Right hindlimb (tissue), 1 donor: ENCODE measurements at places on chromosomes 5 and 9.

DNA sequence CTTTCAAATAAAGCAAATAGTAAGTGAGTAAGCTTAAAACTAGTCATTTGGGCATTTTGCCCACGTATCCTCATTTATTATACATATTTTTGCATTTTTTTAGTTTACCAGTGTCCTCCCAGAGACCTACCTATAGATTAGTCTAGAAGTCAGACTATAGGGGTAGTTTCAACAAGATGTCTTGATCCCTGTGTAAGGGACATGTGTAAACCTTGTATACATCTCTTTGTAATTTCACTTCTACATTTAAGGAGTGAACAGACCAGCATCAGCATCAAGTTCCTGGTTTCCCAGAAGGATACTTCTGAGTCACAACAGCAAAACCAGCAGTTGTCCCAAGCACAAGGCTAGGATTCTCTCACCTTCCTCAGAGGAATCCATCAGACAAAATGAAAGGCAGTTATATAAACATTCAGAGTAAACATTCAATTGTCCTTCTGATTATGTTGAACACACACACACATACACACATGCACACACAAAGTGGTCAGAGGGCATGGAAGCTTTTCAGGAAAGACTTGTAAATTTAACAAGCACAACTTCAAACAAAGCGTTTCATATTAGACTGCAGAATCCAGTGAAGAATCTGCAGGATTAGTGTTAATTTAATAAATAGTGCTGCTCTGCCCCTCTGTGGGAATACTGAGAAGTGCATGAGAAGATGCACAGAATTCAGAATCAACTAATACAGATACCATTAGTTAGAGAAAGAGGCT lies 55.4 kb downstream of the HINT1 start:
- no peak for DNase-seq

- no peak for DNase-seq
Observed at GRCh38 chr9:5510360-5510931, at the start of gene PDCD1LG2. Gene PDCD1LG2, plus strand, starts transcription at chr9:5510531. Its CDS starts 12,016 bp downstream, at chr9:5522547.

- no peak for DNase-seq
Observed at GRCh38 chr9:107386396-107386795, 103.2 kb downstream of the KLF4 start.

DNA sequence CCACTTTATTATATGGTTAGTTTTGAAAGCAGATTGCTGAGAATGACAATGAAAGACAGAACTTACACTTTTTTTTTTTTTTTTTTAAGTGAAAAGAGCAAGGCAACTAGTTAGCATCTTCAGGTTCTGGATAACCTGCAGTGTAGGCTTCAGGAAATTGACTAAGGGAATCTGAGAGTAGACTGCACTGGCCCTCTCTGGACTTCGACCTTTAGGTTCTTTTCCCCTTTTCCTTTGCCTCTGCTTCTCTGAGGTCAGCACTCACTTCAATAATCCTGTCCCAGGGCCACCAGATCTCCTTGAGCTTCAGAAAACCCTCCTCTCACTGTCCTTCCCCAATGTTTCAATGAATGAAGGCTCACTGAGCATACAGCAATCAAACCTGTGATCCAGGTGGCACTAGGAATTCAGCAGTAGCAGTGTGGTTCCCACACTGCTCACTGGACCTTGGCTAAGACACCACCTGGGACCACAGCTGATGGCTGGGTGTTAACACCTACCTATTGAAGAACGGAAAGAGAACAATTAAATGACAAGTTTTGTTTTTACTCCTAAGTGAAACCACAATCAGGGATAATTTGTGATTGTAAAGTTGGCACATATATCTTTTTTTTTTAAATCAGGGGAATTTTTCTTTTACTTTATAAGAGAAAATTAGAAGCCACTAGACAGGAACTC lies 85.8 kb upstream of the IL6ST start:
- DNase-seq = no peak

DNA sequence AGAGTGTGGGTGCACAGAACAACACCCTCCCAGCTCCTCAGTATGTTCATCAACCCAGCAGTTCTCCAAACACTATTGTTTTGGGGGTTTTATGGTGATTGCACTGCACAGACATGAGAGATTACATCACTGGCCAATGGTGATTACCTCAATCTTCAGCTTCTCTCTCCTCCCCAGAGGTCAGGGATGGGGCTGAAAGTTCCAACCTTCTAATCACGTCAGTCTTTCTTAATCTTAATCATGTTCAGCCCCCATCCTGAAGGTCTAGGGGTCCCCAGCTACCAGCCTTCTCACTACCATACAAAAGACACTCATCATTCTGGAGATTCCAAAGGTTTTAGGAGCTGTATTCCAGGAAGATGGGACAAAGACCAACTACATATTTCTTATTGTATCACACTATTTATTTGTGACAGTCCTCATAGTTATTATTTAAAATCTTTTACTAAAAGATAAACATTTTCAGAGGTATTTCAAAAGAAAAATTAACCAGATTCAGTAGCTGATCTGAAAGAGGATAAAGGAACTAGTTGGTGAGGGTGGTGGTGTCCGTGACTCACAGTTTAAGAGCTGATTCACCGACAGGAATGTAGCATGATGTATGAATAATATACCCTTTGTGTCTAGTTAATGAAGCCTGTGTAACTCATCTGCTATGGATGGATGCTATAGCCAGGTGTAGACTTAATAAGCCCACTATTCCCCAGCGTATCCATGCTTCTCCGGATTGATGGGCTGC lies 35.6 kb downstream of the RASEF start:
- no peak for DNase-seq

- no peak for DNase-seq
Observed at GRCh38 chr9:33277484-33277883, 12.6 kb downstream of the CHMP5 start.

- no peak for DNase-seq
Observed at GRCh38 chr9:87545858-87546257, 48.2 kb downstream of the DAPK1 start.

DNA sequence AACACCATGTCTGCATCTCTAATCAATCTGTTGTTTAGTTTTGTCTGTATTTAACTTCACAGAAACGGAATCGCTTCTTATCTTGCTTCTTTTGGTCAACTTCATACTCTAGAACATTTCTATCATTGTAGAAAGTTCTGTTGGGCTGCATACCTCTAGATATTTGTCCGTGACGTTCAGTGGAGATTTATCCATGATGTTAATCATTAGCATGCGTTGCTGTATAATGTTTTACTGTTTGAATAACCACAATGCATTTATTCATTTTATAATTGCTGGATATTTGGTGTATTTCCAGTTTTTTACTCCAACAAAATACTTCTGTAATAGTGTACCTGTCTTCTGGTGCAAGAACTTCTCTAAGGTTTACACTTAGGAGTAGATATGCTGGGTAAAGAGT lies 96.2 kb upstream of the GDNF start:
- no peak for DNase-seq

DNA sequence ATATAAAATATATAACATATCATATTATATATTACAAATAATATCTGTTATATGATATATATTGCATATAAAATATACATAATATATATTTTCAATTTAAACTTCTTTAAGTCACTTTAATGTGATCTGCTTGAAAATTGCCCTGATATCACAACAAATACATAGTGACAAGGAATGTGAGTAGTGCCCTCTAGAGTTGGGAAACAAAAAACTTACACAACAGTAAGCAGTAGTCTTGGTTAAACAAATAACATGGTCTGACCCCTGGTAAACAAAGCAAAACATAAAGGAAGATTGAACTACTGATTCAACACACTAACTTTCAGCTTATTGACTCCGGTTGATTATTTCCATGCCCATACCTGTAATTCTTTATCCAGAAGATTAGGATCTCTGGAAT lies 188.3 kb upstream of the NMUR2 start:
- DNase-seq = no peak

DNA sequence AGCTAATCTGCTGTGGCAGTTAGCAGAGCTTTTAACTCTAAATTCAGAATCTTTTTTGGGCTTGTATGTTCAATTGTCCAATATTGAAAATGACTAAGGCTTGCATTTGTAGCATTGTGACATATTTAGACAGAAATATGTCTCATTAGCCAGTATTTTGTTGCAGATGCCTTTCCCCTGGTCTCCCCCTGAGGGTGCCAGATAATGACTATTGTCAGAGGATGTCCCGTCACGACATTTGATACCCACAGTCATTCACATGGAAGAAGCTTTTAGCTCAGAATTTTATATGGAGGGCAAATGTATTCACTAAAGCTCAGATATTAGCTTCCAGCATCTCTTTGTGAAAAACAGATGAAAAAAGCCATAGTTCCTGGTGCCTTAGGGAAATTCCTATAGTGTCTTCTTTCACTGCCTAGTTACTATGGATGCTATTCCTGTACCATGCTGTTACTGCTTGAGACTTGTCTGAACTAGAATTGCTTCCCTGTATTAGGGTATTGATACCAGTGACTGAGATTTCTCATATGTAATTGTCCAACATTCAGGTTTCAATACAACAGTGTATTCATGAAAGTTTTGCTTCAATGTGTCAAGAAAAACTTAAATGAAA lies 96.2 kb downstream of the CCDC192 start:
- no peak for DNase-seq

DNA sequence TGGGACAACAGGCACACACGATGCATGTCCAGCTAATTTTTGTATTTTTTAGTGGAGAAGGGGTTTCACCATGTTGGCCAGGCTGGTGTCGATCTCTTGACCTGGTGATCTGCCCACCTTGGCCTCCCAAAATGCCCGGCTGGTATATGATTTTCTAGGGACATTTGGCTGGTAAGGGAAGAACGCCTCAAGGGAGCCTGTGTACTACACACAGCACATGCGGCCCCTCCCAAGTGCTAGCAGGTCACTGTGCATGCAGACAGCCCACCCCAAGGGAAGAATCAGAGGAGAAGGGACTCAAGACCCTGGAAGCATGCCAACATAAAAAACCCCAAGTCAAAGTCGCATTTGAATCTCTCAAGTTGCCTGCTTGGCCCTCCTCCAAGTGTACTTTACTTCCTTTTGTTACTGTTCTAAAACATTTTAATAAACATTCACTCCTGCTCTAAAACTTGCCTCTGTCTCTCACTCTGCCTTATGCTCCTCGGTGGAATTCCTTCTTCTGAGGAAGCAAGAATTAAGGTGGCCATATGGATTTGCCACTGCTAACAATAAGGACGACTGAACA lies 24.3 kb upstream of the OTULINL start:
- no peak for DNase-seq

DNA sequence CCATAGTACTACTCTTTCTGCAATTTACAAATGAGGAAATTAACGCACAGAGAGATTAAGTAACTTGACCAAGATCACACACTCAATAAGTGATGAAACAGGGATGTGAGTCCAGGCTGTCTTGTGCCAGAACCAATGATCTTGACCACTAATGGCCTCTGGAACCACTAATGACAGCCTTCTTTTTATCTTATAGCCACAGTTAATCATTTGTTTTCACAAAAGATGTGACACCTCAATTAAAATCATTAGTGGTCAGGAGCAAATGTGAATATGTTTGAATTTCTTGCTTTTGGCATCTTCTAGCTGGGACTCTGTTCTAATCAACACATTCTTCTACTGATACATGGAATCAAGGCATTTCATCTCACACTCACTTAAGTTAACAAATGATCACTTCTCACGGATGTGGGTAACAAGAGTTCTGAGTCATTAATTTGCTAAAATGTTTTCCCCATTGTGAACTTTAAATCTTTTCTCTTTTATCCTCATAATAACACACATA lies 102.7 kb upstream of the CD180 start:
- no peak for DNase-seq

GRCh38 chr5:43304525-43304924 lies 8.7 kb downstream of the HMGCS1 start:
- DNase-seq = no peak

DNA sequence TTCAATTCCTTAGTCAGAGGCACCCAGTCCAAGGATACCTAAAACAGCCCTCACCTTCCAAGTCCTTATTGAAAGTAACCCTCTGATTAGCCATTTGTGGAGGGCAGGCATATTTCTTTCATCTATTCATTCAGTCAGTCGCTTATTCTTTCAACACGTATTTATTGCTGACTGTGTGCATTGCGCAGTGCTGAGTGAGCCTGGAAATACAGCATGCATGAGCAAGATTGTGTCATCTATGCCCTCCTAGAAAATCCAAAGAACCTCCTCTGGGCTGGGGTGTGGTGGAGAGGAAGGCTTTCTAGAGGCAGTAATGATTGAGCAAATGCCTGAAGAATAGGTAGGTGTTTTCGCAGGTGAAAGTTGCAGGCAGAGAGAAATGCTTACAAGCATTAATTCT lies 8.5 kb upstream of the FEM1C start:
- no peak for DNase-seq

DNA sequence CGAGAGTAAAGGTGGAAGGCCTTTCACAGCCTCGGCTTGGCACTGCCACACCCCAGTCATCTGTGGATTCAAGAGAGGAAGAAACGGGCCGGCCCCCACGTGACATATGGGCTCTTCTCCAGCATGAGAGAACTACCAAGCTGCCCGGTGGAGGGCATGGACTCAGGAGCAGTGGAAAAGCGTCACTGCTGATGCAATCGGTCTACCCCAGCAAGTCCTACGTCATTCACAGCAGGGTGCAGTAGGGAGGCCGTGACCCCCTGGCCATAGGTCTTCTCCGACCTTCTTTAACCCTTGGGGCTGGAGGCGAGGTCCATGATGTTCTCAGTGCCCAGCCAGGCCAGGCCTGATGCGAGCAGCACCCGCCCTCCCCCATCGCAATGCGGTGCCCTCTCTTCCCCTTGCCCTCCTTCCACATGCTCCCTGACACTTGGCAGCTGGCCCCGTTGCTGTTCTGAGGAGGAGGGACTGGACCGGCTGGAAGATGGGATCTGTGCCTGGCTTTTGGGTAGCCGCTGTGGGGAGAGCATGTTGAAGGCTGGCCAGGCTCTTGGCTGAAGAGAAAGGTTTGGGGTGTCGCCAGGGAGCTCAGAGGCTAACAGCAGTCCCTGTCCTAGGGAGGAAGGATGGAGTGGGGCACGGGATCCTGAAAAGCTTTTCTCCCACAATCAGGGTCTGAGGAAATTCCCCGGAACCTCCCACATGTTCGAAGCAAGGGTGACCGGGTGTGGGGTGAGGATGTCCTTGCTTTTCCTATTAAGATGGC lies 89.8 kb downstream of the LIFR start:
- DNase-seq = peak; percentile 62

DNA sequence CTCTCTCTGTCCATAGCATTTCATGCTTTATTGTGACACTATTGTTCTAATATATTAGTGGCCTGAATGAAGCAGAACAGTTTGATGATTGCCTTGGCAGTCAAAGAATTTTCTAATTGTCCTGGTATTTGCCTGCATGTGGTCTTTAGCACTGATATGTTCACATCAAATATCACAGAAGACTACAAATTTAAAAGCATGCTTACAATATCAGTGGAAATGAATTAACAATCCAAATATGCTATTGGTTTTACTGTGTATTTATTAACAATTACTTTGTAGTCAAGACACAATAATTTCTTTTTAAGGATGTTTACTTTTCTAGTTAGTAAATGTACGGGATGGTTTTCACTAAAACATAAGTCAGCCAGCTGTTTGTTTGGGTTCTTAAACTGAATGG lies 18.3 kb downstream of the EFNA5 start:
- no peak for DNase-seq
